ENCODE measurements at places on chromosomes 16 and 17. TPM values are rescaled to one million over a fixed set of nuclear protein-coding genes. Genes with fewer than 3 reads are reported as not detected.

The VWA3A gene
- total RNA-seq: not detected

The APOH gene
- not detected for total RNA-seq

The KRTAP9-2 gene
- not detected for total RNA-seq

GRCh38 chr16:89669755-89670154 is 12.1 kb downstream of the SPATA33 start:
- no peak overlapping the region for H3K27ac ChIP-seq
- no peaks in the 10 kb centered on the region for H3K4me1 ChIP-seq
- H3K4me3 ChIP-seq: no peak overlapping the region
- H3K36me3 ChIP-seq: peaks cover 4% of the 10 kb centered on the region
- DNase-seq: no peak
- H3K27me3 ChIP-seq: no peaks in the 10 kb centered on the region

The KRTAP9-4 gene
- not detected for total RNA-seq
